Activated T-helper 1 cell treated with anti-CD3 and anti-CD28 coated beads, Interleukin-12 subunit alpha, Interleukin-12 subunit beta, Interleukin-2, Interleukin-4 antibody, amounts not matched to agents 30 ng/mL and 10 ng/mL and 1 ng/mL, durations not matched to agents 14 hours and 24 hours and 36 hours (primary cell): ENCODE measurements at places on chromosomes 3 and 15.

GRCh38 chr15:94064676-94065313, 166.6 kb upstream of the MCTP2 start:
- no peak for DNase-seq

GRCh38 chr15:63030101-63030551, 12.4 kb upstream of the TPM1 start:
- no peak for DNase-seq

DNA sequence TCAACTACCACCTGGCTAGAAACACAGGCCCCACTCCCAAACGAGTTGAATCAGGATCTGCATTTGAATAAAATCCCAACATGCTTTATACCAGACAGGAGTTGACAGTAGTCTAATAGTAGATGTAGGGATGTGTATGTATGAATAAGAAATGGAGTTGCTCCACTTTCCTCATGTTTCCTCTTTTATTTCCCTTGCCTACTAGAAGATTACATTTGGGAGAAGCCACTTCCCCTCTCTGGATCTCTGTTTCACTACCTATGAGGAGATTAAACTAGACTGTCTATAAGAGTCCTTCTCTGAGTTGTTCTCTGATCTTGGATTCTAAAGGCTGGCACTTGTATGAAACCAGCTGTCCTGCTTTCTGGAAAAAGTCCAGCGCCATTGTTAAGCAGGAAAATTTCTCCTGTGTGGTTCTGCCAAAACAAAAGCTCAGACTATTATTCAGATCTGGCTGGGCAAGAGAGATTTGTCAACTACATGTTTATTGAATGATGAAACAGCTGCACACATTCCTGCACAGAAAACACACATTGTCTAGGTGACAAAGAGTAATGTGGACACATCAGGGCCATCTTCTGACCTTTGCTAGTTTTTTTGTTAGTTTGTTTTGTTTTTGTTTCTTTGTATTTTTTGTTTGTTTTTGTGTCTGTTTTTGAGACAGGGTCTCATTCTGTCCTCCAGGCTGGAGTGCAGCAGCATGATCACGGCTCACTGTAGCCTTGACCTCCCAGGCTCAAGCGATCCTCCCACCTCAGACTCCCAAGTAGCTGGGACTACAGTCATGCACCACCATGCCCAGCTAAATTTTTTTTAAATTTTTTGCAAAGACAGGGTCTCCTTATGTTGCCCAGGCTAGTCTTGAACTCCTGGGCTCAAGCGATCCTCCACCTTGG, 29.9 kb downstream of the ACP3 start:
- no peak for DNase-seq

DNA sequence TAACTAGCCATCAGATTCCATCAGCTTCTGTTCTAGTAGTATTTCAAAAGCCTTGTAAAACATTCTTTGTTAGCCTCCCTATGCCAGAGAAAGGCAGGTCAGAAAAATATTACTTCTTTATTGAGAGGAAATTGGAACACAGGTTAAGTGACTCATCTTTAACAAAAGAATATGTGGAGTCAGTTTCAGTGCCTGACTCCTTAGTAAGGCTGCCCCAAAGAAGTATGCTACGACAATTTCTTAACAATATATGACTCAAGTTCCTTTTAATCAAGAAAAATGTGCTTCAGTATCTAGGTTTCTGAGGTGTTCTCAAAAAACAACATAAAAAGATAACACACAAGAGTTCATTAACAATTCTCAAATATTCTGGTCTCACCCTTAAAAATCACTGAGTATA, 139.2 kb downstream of the VPS13C start:
- DNase-seq: no peak

DNA sequence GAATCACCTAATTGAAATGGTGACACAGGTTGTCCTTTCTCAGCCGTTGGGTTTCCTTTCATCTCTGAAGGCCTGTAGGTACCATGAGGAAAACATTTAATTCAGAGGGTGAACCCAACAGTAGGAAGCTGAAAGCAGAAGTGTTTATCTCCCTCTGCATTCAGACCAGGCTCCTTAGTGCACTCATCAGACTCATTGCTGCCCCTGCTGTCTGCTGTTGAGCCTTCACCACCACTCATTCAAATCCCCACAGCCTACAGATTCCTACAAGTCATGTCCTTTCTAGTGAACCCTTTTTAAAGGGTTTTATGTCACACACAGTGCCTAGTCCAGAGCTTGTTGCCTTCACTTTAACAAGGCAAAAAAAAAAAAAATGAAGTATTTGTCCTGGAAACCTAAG, 13.4 kb downstream of the WDR48 start:
- DNase-seq: peak; percentile 13
